ENCODE measurements at places on chromosomes 2 and 18. TPM values are rescaled to one million over a fixed set of nuclear protein-coding genes. Genes with fewer than 3 reads are reported as not detected.

Gene PID1
- total RNA-seq = 59.9 TPM

Gene CTNNA2
- total RNA-seq = not detected

Gene MAB21L4
- total RNA-seq = not detected

Gene AFG3L2
- total RNA-seq = 58.4 TPM

Gene RRM2
- total RNA-seq = not detected

Gene GPR75
- total RNA-seq = 2.4 TPM

Gene WNT6
- total RNA-seq = not detected

All from subcutaneous adipose tissue (tissue), 4 donors.